ENCODE measurements at places on chromosomes 7 and 10.

- peak; percentile 99 for DNase-seq
These were observed 182.8 kb upstream of the BMPER start for GRCh38 chr7:33722383-33723101.

DNA sequence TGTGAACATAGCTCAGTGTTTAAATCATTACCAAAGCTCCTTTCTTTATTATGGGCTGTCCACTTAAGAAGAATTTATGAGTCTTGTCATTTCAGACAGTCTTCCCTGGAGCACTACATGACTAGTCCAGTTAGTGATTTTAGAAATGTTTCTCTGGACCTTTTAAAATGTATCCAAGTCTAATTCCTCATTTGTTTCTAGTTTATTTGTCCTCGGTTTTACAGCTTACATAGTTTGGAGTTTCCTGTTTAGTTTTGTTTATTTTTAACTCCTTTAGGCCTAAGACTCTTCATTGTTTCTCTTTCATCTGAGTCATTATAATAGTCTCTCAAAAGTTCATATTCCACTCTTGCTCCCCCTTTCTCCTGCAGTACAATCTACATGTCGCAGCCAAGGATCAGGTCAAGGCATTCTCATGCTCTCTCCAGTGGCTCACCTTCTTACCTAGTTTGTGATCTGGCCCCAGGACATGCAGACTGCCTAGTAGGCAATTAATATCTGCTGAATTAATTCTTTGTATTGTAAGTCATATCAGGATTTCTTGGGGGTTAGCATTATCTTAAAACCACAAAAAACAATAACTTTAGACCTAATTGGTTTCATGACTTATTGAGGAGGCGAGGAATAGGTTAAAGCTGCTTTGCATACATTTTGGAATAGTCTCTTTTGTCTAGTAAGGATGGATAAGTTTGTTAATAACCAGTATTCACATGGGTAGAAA is 93.8 kb downstream of the MAPK8 start:
- DNase-seq, result no peak

DNA sequence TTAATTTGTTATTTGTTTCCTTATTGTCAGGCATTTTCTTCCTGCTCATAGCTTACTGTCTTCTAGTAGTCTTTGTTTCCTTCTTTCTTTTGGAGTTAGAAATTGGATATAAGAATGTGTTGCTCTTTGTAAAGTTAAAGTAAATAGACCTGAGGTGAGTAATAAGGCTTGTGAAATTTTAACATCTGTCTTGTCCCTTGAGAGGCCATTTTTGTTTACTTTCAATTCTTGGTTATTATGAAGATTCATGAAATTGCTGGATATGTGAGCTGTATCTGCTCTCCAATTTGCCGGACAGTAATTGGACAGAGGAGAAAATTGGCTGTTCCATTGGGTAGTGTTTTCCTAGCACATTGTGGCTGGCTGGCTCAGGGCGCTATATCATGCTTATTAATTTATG is 260.7 kb downstream of the EXOC4 start:
- no peak for DNase-seq

- DNase-seq, result no peak
These were observed 83.0 kb upstream of the FAM180A start for GRCh38 chr7:135831455-135832195.

GRCh38 chr7:115146148-115146547 is 224.3 kb downstream of the MDFIC start:
- no peak for DNase-seq

DNA sequence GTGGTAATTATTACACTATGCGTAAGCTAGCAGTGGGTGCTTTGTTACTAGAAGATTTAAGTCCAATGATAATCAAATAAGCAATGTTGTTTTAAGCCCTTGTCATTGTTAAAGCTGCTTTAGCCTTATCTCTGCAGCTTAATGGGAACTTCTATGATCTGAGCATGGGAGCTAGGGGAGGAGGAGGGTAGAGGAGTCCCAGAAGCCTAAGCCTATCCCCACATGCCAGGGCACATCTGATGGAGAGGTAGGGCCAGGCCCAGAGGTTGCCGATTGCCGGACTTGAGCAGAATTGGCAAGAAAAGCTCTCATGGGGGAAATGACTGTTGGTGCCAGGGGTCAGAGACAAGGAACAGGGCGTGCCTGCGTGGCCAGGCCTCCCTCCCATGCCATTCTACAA is 13.4 kb downstream of the CUBN start:
- no peak for DNase-seq

DNA sequence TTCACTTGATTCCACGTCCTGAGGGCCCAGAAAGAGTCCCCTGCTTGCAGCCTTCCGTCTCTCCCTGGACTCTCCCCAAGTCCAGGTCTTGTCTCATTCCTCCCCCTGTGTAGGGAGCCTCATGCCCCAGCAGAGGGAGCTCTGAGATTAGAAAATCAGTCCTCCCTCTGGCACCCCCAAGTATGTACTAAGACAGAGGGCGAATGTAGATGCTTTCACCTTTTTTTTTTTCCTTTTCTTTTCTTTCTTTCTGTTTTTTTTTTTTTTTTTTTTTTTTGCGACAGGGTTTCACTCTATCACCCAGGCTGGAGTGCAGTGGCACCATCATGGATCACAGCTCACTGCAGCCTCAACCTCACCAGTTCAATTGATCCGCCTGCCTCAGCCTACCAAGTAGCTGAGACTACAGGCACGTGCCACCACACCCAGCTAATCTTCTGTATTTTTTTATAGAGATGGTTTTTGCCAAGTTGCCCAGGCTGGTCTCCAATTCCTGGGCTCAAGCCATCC is 10.3 kb downstream of the SFXN3 start:
- peak; percentile 84 for DNase-seq

DNA sequence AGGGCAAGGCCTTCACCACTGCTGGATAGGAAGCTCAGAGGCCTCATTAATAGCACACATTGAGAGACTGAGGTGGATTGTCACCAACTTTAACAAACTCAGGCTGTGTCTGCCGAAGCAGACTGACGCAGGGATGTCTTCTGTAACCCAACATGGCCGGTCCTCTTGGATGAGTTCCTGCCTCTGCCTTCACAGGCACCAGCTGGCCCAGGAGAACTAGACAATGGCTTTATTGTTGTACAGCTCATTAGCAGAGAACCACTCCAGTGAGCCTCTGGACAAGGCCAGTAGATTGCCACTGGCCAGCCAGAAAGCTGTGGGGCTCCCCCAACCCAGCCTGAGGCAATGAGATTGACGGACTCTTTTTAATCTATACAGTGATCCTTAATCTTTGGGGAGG is 9.4 kb downstream of the NODAL start:
- no peak for DNase-seq

- no peak for DNase-seq
These were observed 145.7 kb downstream of the PRPF18 start for GRCh38 chr10:13732465-13732881.

DNA sequence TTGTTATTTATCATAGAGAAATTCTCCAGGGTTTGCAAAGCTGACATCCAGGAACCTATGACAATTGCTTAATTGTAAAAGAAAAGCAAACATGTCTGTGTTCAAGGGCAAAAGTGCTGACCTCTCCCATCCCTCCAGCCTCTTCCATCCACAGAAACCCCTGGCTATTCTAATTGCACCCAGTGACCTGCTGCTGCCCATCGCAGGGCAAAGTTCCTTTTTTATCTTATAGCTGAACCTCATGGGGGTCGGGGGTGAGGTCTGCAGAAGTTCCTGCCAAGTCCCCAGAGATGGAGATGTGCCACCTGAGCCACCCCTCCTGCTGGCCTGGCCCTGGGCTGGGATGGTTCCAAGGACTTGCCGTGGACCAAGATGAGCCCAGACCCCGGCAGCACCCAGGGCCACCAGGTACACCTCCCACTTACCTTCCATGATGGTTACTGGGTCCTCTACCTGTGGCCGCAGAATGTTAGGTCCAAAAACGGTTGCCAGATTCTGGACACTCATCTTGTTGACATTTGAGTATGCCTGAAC is 146.5 kb downstream of the MAPK8 start:
- no peak for DNase-seq

- no peak for DNase-seq
These were observed 2.3 kb downstream of the HOXA10 start for GRCh38 chr7:27171637-27172314.

DNA sequence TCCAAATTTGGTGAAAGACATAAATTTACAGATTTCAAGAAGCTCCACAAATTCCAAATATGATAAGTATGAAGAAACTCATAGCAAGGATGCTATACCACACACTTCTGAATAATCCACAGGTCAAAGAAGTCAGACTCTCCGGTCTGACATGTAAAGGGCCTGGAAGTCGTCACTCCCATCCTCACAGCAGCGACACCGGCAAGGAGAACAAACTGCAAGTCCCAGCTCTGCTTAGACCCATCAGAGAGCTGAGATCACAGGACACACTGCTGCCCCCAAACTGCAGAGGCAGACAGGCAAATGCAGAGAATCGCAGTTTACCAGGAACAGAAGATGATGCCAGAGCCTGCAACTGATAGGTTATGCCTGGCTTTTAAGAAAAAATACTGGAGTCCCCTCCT is 62.0 kb downstream of the AMZ1 start:
- no peak for DNase-seq

DNA sequence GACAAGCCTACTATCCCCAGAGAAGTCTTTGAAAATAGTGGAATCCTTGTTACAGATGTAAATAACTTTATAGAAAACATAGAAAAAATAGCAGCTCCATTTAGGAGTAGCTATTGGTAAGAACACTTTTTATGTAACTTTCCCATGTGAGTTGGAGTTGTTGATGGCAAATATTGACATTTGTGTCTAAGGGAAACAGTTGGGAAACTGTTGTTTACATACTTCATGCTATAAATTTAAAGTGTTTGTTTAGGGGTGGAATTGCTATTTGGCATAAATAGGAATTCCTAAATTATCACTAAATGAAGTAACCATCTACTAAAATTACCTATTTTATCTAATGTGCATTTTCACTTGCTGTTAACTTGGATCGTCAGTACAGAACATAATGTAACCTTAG is 50.7 kb downstream of the GDI2 start:
- no peak for DNase-seq

GRCh38 chr10:102644066-102644645 is at the start of gene TRIM8:
Gene TRIM8, plus strand, starts transcription at chr10:102644479. Its CDS starts 139 bp downstream, at chr10:102644618.
- DNase-seq, result no peak

All from H54 (cell line).